GF-D8 (cell line): ENCODE measurements at places on chromosomes 7 and 10.

- no peak for DNase-seq
These were observed 1.8 kb downstream of the HOXA10 start for GRCh38 chr7:27172315-27172774.

- no peak for DNase-seq
These were observed 1.5 kb upstream of the NRP1 start for GRCh38 chr10:33335801-33336581.

DNA sequence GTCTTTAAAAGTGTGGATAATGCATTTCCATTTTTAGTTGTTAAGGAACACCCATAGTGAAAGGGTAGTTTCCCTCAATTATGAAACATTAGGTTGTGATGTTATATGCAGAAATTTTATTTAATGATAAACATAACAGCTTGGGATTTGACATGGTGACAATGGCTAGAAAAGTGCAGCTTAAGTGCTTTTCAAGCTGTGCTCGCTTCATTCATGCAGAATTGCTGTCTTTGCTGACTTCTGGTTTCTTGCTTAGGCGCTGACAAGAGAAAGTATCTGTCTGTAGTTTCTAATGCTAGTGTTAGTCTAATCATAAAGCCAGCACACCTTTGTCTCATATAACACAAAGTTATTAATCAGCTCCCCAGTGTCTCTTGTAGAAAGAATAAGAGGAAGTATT lies 170.0 kb downstream of the ARL5B start:
- DNase-seq, result no peak

GRCh38 chr7:94507962-94508361 lies 1.6 kb upstream of the CASD1 start:
- no peak for DNase-seq

DNA sequence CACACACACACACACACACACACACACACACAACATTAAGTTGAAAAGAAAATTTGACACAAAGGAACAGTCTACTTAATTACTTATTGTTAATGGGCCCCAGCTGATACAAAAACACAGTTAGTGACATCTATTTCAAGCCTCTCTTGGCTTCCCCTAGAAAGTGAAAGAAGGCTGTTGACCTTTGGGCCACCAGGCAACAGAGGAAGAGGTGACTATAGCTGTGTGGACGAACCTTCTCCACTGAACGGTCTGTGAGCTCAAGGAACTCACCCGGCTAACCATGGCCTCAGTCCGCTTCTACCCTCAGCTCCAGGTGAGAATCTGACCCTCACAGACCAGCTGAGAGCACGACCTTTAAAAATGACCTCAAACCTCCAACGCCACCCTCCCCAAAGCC lies 32.9 kb upstream of the CALN1 start:
- DNase-seq, result no peak

GRCh38 chr7:88597941-88598425 lies 161.5 kb upstream of the ZNF804B start:
- DNase-seq, result no peak

GRCh38 chr10:116147147-116147905 lies 125.7 kb downstream of the GFRA1 start:
- no peak for DNase-seq

GRCh38 chr10:87636313-87636915 lies 23.3 kb upstream of the PAPSS2 start:
- DNase-seq, result no peak

- DNase-seq, result no peak
These were observed 18.8 kb upstream of the CHST12 start for GRCh38 chr7:2384354-2385243.

- DNase-seq, result no peak
These were observed 107.6 kb downstream of the ELAPOR2 start for GRCh38 chr7:86951895-86952294.

DNA sequence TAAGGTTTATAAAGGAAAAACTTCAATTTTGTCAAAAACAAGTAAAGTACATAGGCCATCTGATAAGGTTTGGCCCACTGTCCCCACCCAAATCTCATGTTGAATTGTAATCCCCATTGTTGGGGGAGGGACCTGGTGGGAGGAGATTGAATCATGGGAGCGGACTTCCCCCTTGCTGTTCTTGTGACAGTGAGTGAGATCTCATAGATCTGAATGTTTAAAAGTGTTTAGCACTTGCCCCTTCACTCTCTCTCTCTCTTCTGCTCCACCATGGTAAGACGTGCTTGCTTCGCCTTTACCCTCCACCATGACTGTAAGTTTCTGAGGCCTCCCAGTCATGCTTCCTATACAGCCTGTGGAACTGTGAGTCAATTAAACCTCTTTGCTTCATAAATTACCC lies 18.2 kb downstream of the MRPL32 start:
- DNase-seq, result no peak
